Activated T-helper 1 cell treated with anti-CD3 and anti-CD28 coated beads, Interleukin-2, amount 50 U/mL, for 16 hours (primary cell): ENCODE measurements at places on chromosomes 11 and 22.

GRCh38 chr11:79678780-79679452 is 238.1 kb upstream of the TENM4 start:
- no peak for DNase-seq

- no peak for DNase-seq
Measured at GRCh38 chr11:114298710-114299109, 2.5 kb downstream of the NNMT start.

DNA sequence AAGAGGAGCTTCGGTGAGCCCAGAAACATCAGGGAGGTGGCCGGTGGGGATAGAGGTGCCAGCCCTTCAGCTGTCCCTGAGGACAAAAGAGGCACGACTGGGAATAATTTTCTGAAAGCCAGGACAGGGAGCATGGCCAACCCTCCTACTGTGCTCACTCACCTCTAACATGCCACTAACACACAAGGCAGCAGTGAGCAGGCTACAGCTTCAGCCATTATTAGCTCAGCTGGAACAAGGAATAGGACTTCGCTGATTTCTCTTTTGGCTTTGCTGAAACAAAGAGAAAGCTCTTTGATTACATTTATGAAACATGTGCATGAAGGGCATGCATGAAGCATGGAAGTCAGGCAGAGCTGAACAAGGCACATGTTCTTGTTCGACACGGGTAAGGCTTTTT is 12.1 kb upstream of the OR10A5 start:
- no peak for DNase-seq

DNA sequence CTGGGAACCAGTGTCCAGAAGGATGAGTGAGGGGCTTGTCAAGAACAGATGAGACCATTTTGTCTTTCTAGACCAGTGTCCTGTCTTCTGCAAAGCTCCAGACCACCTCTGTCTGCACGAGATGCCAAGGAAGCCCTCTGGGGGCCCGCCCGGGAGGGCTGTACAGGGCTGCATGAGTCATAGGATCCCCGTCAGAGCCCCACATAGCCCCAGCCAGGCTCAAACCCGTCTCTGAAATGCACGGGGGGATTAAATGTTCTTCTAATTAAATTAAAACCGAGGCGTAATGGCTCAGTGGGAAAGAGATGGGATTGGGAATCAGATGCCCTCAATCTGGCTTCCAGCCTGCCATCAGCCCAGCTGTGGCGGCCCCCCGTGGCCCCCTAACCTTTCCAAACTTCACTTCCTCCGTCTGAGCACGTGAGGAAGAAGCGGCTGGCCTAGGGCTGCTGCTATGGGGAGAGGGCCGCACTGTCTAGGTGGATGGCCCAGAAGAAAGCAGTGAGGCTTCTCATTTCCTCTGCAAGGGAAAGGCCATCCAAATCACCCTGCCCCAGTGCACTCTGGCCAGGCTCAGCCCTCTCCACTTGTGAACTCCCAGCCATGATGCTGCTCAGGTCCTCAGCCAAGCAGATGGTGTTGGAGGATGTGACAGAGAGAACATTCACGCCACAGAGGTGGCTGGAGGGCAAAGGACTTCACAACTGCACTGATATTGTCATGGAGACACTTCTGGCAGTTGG is 32.8 kb downstream of the KCNQ1OT1 start:
- DNase-seq = no peak

GRCh38 chr22:47381240-47381639 is 618.8 kb downstream of the TBC1D22A start:
- no peak for DNase-seq

DNA sequence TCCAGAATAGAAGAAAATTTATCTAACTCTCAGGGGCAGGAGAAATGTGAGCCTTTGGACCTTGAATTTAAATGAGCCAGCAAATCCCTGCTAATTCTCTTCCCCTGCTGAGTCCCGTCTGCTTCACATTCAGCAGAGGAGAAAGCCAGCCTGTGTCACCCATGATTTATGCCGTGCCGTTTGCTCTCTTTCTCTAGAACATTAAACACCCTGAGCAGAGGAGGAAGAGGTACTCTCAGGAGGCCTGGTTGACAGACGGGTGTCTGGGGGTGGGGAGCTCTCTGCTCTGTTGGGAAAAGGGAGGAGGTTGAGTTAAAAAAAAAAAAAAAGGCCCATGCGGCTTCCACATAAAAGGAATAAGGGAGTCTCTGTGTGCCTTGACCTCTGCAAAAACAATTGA is 11.3 kb upstream of the MTMR3 start:
- no peak for DNase-seq

DNA sequence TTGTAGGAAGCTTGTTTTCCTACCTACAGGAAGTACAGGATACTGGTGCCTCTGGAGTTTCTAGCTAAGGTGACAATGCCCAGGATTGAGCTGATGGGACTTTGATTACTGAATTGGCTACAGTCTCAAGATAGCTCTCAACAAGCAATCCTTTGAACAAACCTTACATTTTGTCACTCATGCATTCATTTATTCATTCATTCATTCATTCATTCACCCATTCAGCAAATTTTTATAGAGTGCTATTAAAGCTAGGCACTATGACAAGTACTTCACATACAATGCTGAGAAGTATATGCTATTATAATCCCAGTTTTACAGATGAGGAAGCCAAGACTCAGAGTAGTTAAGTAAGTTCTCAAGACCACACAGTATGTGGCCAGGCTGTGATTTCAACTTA is 103.1 kb upstream of the MTMR2 start:
- no peak for DNase-seq

- DNase-seq = no peak
Measured at GRCh38 chr22:39496131-39496838, 5.8 kb upstream of the MIEF1 start.

DNA sequence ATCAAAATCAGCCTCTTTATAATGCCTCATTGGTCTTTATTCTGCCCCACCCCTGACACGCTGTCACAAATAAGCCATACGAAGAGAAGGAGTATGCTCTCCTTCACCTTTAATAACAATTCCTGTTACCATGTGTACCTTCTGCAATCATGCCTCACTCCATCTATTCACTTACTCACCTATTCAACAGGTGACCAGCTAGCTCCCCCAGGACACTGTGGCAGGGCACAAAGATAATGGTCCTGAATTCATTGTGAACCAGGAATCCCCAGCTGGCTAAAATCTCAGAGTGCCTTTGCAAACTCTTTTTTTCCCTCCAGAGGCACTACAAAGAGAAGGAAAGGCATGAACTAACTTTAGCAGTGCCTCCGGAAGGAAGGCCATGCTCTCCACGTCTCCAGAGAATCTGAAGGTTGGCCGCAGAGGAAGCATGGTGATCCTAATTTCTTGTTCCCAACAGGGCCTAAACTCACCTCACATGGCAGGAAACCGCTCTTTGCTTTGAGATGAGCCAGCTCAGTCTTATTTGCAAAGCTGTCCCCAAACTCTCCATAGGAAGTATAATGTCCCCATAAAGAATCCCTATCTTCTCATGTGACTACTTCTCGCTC is 590.3 kb downstream of the BUD13 start:
- no peak for DNase-seq

DNA sequence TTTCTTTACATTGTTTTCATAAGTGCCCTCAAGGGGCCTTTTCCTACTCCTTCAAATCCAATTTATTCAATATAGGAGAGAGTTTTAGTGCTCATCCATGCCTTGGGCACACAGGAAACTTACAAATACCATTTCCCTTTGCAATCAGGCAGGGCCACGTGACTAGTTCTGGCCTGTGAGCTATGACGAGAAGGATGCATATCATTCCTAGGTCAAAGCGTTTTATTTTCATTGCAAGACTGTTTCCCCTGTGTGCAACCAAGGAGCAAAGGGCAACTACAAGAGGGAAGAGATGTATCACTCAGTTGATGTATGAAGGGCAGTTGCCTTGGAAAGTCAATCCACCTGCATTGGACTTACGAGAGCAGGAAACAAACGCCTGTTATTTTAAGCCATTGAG is 1.9 kb upstream of the TRAF6 start:
- no peak for DNase-seq

GRCh38 chr11:115903179-115903578 is 399.0 kb upstream of the CADM1 start:
- DNase-seq = no peak
